ENCODE measurements at places on chromosomes 2 and 18.

- no peak for ATAC-seq
These were observed 12.0 kb downstream of the ATP6V1B1 start for GRCh38 chr2:70947556-70948184.

GRCh38 chr2:215354771-215355695 is 43.2 kb downstream of the ATIC start:
- ATAC-seq: no peak

DNA sequence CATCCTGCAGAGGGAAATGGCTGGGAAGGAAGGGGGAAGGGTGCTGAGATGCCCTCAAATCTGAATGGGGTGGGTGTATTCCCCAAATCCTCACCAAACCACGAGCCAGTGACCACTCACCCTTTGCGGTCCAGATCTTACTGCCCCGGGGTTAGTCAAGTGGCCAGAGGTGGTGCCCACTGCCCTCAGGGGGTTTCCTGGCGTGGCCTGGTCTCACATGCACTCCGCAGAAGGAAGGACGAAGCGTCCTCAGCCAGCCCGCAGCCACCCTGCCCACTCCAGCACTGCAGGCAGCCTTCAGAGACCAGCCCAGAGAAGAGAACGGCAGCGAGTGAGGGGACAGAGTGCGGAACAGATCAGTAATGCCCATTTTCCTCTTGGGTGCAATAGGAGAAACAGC is 50.4 kb downstream of the IL1RL2 start:
- no peak for ATAC-seq

- no peak for ATAC-seq
These were observed 10.1 kb downstream of the ATAD2B start for GRCh38 chr2:23916727-23917405.

- no peak for ATAC-seq
These were observed 17.4 kb downstream of the GPR45 start for GRCh38 chr2:105258835-105259350.

DNA sequence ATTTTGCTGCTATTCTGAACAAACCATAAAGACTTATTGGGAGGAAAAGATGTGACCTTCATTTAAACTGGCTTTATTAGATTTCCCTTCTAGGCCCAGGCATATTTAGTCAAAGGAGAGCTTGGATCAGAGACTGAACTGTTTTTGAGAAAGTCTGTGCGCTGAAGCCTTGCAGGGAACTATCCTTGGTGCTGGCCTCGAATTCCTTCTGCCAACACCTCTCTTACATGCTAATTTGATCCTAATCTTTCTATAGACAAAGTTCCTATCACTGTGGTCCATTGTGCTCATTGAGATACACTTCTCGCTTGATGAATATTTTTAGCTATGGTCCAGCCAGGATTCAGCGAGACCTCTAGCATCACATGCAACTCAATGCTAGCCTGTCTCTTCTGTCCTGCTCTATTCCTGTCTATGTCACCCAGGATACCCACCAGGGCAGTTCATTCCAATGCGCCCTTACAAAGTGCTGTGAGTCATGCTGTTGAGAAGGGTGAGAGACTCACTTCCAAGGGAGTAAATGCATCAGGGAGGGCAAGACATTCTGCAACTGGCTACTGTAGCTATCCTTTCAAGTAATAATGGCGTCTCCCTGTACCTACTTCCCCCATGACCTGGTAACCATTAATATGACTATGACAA is 356.7 kb upstream of the LYPD1 start:
- ATAC-seq: no peak

DNA sequence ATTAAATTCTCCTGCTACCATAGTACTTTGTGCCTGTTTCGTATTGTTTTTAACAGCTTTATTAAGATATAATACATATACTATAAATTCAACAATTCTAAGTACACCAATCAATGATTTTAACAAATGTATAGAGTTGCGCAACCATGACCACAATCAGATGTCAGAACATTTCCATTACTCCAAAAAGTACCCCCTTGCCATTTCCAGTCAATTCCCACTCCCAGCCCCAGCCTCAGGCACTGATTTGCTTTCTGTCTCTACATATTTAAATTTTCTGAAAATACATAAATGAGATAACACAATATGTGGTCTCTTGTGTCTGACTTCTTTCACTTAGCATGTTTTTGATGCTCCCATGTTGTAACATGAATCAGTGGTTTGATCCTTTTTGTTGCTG is 193.9 kb downstream of the FIGN start:
- ATAC-seq: no peak

DNA sequence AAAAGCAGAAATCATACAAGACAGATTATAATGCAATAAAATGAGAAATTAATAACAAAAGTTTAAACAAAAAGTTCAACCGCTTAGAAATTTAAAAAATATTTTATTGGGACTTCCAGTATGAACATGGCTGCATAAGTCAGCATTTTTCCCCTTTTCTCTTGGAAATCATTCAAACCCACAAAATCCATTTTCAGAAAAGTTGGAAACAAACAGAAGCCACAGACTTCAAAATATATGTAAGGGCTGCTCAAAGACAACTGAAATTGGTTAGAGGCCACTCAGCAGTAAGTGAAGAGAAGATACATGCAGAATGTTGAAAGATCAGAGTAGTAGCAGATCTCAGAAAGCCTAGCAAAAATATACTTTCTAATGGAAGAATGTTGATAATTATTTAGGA is 194.0 kb downstream of the DYSF start:
- no peak for ATAC-seq

GRCh38 chr2:101706819-101707177 is 9.3 kb downstream of the MAP4K4 start:
- ATAC-seq: no peak

- no peak for ATAC-seq
These were observed 84.1 kb downstream of the RAPH1 start for GRCh38 chr2:203451011-203451410.

DNA sequence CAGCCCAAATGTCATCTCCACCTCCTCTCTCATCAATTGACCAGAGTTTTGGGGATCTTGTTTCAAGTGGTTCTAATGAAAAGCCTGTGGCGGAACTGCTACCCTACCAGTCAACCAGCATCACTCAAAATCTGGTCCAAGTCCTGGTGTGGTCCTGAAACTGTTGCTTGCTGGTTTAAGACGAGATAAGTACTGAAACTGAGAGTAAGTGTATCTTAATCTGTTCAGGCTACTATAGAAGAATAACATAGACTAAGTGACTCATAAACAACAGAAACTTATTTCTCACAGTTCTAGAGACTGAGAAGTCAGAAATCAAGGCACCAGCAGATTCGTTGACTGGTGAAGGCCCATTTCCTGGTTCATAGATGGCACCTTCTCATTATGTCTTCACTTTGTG is 879 bp upstream of the GALNT5 start:
- peak; percentile 80 for ATAC-seq

DNA sequence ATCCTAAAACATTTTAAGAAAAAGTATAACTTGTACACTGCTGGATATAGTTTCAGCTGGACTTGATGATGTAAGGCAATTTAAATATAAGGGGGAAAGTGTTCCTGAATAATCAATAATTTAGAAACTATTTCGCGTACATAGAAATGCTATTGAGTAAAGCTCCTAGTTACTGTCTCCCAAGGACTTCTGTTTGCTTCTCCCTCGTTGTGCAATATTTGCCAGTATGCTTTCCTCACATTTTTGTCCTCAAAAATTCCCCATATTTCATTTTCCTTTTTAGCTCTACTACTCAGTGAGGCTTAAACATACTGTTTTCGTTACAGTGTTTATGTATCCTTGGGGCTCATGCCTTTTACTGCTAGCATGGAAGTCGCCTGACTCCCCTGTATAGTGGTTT is 36.9 kb downstream of the ATP9B start:
- no peak for ATAC-seq

- ATAC-seq: peak; percentile 39
These were observed 185.6 kb downstream of the RIT2 start for GRCh38 chr18:42929857-42930256.

DNA sequence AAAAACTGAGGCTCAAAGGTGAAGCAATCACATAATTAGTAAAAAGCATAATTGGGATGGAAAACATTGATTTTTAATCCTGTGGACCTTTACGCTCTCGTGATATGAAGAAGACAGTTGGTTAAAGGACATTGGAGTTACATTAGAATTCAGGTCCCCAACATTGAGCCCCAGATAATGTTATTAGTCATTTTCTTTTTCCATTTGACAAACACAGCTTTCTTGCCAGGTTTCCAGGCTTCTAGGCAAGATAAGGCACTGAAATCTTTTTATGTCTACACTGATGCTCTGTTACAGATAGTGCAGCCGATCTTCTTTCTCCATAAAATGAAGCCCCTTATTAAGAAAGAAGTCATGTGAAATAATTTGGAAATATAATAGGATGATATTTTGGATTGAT is 38.5 kb downstream of the MYO3B start:
- ATAC-seq: no peak

GRCh38 chr18:6712401-6712800 is 17.1 kb upstream of the ARHGAP28 start:
- ATAC-seq: no peak

DNA sequence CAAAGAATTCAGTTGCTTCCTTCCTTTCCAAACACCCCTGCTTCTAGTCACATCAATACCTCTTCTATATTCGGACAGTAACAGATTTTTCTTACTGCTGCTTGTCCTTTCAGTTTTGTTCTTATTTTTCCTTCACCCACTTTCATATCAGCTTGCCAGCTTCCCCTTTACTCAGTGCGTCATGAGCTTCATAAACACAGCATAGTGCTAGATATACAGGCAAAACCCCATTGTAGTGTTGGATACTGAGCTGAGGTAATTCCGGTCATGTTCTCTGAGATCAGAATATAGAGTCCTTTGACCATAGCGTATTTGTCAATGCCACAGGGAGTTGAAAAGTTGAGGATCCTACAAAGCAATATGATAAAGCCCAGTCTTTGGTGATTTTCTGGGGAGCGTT is 2.4 kb downstream of the FARP2 start:
- no peak for ATAC-seq

DNA sequence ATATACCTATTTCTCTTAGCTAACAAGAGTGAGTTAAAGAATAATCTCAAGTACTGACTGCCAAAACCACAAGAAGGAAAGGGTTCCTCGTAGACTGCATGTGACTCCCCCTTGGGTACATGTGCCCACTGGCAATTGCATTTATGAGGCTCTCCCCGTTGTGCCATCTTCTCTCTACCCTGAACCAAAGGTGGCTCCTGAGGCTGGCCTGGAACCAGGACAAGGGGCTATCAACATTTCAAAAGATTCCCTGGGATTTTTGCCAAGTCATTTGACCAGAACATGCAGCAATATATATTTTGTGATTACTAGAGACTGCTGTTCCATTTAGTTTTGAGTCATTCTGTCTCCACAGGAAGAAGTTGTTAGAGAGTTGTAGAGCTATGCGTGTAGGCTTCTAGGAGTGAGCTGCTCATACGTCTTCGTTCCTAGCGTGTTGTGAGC is 45.8 kb downstream of the LAMA3 start:
- no peak for ATAC-seq

GRCh38 chr2:6139916-6140315 is 447.7 kb downstream of the SOX11 start:
- no peak for ATAC-seq

GRCh38 chr18:67710639-67711038 is 194.1 kb upstream of the DSEL start:
- no peak for ATAC-seq

GRCh38 chr2:20184067-20184938 is 40.6 kb downstream of the SDC1 start:
- no peak for ATAC-seq

DNA sequence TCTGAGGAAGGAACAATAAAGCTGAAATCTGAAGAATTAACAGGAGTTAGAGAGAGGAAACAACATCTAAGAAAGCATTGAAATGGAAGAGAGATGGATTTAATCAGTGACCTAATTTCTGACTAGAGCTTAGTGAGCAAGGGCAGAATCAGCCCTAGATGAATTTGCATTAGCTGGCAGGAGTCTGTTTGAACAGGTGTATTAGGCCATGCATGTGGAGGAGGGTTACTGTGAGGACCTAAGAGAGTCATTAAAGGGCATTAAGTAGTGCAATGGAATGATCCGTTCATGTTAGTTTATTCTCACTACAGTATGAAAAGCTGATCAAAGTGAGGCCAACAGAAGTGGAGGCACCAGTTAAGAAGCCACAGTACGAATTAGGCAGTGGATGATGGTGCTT is 285.3 kb downstream of the GRB14 start:
- no peak for ATAC-seq

DNA sequence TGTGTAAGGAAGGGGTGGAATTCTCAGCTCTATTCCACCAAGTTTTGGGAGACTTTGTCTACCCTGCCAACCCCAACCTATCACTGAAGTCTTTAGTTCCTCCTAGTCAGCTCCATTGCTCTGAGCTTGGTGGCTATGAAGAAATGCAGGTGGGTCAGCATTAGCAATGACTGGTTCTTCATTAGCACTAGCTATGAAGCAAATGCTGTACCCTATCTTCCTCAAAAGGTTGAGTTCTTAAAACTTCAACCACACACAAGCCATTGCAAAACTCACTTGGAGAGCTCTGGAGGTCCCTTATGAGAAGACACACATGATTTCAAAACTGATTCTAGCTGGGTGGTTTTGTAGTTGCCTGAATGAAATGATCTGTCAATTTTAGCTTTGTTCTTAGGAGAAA is 193.8 kb downstream of the IKZF2 start:
- no peak for ATAC-seq

DNA sequence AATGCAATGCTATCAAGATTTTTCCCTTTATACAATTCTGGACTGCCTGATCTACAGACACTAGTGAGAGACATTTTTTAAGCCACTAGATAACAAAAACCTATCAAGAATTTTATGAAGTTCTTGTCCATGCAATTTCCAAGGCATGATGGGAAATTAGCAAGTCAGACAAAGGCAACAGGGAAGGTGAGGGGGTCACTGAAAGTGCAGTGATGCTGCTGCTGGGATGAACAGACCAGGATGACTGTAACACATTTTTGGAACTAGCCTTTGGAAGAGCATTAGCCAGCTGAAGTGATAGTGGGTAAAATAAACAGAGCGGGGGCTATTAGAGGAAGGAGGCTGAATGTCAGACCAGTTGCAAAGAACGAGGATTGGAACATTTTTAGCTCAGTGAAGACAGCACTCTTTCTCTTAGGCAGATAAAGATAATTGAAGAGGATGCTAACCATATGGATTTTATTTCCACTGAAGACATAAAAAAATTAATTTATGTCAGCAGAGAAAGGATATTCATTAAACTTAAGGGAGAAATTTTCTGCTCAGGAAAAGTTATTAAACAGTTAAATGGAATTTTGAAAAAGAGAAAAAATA is 17.9 kb downstream of the NRXN1 start:
- no peak for ATAC-seq

DNA sequence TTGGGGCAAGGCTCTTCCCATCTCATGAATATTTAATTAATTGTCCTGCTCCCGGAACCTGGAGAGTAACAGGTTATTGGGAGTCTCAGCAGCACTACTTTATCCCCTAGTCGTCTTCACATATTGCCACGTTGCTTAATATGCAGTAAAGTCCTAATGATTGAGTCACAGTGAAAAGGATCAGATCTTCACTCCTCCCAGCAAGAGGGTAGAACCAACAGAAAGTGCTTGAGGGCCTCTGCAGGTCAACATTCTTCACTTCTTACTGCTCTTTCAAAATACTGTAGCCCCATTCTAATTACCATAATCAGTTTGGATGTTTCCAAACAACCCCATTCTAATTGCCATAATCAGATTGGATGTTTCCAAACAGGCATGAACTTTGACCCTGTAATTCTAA is 801.0 kb downstream of the LRRTM4 start:
- no peak for ATAC-seq

- ATAC-seq: peak; percentile 86
These were observed 73.1 kb downstream of the RAB3GAP1 start for GRCh38 chr2:135124924-135125886.

GRCh38 chr2:236764716-236765115 is 195.1 kb downstream of the ACKR3 start:
- ATAC-seq: no peak

- ATAC-seq: no peak
These were observed 174.7 kb downstream of the MC4R start for GRCh38 chr18:60197671-60198462.
